ENCODE measurements at places on chromosomes 12 and 14.

DNA sequence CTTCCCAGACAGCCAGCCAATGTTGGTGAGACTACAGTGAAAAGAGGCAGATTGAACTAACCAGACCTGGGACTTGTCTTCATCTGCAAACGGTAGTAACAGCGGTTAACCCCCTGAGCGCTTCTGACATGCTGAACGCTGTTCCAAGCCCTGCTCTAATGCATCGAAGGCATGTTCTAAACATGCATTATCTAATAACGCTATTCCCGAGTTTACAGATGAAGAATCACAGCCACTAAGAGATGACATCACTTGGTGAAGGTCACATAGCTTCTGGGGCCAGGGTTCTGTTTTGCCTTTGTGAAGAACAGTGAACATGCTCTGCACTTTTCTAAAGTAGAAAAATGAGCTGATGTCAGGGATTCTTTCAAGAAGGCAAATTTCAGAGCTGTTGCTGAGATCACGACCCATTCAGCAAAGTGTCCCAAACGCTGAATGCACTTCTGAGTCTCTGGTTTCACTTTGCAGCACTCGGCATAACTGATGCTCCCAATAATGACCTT, 56.0 kb downstream of the FOS start:
- no peak for DNase-seq

- no peak for DNase-seq
Measured at GRCh38 chr12:119090865-119091264, 87.9 kb upstream of the HSPB8 start.

DNA sequence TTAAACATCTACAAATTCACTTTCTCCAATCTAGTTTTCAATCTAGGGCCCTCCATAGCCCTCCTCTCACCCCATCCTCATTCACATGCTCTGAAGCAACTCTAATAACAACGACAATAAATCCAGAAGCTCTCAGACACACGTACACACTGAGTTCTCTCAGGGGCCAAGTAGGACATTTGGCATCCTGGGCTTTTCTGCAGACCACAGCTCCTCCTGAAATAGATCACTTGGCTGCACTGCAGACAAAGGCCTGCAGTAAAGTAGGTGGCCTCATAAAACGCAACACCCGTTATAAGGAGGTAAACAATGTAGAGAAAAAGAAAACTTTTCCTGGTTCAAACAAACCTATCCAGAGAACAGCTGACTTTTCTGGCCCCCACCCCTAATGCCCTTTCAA, 111.2 kb downstream of the TMTC1 start:
- no peak for DNase-seq

GRCh38 chr12:87280356-87280755, 748.8 kb downstream of the C12orf50 start:
- DNase-seq, result no peak

DNA sequence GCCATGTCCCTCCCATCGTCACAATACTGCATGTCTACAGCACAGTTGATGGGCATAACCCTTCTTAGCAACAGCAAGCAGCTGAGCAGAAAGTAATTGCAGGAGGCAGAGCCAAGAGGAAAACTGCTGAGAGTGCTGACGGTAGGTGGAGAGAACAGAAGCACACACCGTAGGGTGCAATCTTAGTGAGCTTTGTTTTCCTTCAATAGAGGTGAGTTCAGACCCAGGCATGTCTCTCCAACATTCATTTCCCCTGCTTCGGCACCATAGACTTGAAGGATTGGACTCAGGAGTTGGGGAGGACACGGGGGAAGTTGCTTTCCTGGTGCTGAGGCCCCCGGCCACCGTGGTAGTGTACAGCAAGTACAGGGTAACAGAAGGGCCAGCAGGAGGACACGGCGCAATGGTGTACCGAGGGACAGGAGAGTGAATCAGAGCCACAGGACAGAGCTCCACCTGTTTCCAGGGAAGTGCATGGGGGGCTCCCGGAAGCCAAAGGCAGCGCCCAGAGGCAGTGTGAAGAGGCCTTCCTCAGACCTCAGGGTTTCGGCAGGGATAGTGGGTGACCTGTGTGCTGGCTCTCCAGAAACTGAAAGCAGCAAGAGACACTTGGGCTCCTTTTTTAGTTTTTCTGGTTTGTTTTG, 36.3 kb upstream of the SINHCAF start:
- DNase-seq, result no peak
